ENCODE measurements at places on chromosomes 3 and 15.

DNA sequence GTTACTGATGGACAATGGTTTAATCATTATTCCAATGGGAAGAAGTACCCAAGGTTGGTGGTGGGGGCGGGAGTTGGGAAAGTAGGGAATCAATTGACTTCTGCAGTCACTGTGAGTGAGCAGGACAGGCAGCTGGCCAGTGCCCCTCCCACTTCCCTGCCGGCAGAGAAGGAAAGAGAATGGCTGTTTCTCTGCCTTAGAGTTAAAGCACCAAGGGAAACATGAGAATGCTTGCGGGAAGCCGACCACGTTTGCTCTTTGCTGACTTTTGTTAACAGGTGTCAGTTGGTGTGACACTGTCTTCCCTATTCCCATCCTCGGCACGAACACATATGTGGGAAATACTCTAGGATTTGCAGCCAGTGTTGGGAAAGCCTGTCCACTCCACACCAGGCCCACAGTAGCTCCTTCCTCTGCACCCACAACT, 33.5 kb upstream of the MFSD1 start:
- DNase-seq: no peak

DNA sequence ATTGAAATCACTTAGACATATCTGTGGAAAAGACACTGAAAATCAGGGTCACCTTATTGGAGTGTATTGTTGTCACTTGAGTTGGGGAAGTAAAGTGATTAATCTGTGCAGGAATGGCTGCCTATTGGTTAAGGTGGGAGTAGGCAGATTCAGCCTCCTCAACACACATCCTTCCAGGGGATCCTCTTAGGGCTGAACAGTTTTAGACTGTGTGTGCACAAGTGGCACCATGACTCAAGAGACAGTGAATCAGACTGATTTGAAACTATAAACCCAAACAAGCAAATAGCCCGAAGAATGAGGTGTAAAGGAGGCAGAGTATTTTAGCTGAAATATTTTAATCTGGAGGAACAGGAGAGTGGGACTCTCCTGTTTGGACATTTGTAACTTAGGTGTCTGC, 4.9 kb downstream of the ABHD17C start:
- no peak for DNase-seq

GRCh38 chr15:46996359-46996758, 720.9 kb upstream of the SEMA6D start:
- DNase-seq: no peak

GRCh38 chr3:97911459-97911858, 60.8 kb downstream of the RIOX2 start:
- DNase-seq: no peak

- DNase-seq: no peak
These were observed 55.0 kb upstream of the DCP1A start for GRCh38 chr3:53402326-53402725.

GRCh38 chr3:115804200-115804599, 180.9 kb downstream of the GAP43 start:
- no peak for DNase-seq

GRCh38 chr3:42189736-42190135, 76.2 kb downstream of the CCK start:
- no peak for DNase-seq

- DNase-seq: no peak
These were observed 30.5 kb downstream of the CHST2 start for GRCh38 chr3:143150071-143150470.

DNA sequence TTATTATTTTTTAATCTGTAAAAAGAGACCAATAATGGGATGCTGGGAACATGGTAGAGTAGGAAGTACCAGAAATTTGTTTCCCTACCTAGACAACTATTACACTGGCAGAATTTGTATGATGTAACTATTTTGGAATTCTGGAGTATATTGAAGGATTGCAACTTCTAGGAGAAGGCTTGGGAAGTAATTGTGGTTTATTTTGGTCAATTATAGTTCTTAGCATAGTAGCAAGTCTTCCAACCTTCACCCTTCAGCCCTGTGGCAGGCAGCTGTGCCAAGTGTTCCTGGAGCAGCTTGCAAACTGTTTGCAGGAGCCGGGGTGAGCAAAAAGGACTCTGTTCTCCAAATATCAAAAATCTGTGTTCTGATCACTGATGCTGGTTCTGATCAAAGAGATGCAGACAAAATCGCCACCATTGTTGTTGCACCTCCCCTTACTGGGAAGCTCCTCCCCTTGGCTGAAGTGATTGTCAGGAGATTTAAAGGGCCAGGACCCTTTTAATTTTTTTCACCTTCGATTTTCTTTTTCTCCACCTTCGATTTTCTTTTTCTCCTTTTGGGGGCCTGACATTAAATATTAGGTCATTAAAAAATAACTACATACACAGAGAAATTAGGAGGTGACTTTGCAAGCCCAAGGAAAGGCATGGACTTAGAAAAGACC, 363.3 kb downstream of the SLC9A9 start:
- no peak for DNase-seq

DNA sequence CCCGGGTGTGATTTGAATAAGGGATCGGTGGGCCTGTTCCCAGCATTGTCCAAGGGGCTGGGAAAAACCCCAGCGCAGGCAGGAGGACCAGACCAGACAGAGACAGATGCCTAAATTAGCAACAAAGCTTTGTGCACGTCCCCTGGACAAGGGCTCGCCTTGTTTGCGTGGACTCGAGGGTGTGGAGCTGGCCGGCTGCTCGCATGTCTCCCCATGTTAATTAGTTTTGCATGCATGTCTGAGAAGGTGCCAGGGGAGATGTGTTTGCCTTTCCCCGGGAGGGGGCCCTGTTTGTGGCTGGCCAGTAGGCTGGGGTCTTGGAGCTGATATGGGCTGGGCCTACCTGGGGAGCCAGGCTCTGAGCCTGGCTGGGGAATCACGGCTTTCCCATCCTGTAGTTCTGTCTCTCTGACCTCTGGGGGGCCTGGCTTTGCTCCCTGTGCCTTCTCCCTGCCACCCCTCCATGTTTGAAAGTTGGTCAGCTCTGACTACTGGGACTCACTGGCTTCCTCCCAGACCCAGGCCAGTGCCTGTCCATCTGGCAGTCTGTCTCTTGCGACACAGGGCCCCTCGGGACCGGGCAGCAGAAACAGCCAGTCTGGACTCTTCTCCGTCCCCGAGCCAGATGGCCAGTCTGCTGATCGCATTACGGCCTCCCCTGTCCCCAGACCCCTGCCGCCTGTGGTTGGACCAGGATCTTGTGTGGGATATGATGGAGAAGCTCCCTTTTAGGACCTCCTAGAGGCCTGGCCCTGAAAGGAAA, 55.4 kb upstream of the POLG start:
- DNase-seq: no peak

DNA sequence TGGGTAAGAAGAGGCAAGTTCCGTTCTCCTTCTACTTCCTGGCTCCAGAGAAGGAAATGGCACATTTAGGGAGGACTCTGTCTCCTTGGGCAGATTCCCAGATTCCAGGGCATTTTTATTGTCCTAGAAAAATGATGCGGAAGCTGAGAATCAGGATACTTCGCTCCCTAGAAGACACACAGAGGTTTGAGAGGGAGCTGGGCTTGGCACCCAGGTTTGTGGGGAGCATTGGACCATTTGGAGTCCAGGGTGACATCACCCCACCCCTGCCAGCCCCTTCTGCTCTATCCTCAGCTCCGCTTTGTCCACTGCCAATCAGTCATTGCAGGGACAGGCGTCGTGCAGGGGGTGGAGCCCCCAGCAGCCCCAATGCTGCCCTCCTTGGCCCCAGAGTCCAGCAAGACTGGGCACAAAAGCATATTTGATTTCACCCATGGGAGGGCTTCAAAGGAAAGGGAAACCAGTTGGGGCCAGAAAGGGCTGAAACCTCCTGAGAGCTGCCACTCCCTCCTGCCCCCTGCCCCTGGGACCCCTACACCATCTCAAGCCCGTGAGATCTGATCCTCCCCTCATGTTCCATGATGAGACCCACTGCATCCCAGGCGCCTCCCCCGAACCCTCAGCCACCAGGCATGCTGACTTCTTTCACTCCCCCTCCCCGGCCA, 129.8 kb upstream of the MEF2A start:
- DNase-seq: no peak

DNA sequence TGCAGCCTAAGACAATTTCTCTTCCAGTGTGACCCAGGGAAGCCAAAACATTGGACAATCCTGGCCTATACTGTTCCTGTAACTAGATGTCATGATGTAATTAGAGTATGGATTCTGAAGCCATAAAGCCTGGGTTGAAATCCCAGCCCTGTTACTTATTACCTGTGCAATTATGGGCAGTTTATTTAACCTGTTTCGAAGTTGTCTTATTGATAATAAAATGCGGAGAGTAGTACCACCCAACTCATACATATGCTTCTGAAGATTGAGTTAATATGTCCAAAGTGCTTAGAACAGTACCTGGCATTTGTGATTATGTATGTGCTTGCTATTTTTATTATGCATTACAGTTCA, 30.1 kb downstream of the PPP4R2 start:
- DNase-seq: no peak

DNA sequence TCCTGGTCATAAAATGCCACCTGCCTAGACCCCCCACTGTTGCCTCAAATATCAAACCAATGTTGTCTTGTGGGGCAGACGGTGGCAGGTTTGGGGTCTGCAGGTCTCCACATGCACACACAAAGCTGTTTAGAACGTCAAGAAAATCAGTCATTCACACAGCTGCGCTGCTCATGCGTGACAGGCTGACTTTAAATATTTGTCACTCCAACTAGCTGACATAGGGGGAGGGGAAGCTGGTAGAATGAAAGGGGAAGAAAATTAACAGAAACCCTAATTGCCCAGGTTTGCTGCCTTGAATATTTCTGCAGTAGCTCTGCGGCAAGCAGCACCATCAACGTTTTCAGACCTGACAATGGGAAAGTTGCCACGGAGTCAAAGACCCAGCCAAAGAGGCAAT, 201.8 kb downstream of the ABHD5 start:
- DNase-seq: peak; percentile 28
